Thoracic aorta (tissue), 2 donors: ENCODE measurements at places on chromosomes 2 and 18. TPM values are rescaled to one million over a fixed set of nuclear protein-coding genes. Genes with fewer than 3 reads are reported as not detected.

ALLC gene
- total RNA-seq, result not detected

CABYR gene
- total RNA-seq, result 1.8 TPM

PLEKHH2 gene
- total RNA-seq, result 23.3 TPM

IL1RL2 gene
- 1.3 TPM for total RNA-seq

IKZF2 gene
- 16.2 TPM for total RNA-seq

ALK gene
- total RNA-seq, result not detected

FTCDNL1 gene
- total RNA-seq, result not detected

CNGA3 gene
- total RNA-seq, result not detected

SLC38A11 gene
- total RNA-seq, result 0.85 TPM

OSBPL1A gene
- 53.7 TPM for total RNA-seq

CFC1 gene
- not detected for total RNA-seq

DLX1 gene
- total RNA-seq, result 0.92 TPM

GPR17 gene
- total RNA-seq, result not detected

CIDEA gene
- total RNA-seq, result not detected

SLC66A3 gene
- 53.6 TPM for total RNA-seq

ACVR2A gene
- total RNA-seq, result 23.0 TPM

LONRF2 gene
- total RNA-seq, result 7.0 TPM

CFAP53 gene
- total RNA-seq, result 0.35 TPM

TCF7L1 gene
- total RNA-seq, result 8.8 TPM

SLC19A3 gene
- total RNA-seq, result 4.9 TPM

GAL3ST2 gene
- 2.2 TPM for total RNA-seq

AP1S3 gene
- 0.95 TPM for total RNA-seq

MFSD2B gene
- 0.14 TPM for total RNA-seq

FEV gene
- total RNA-seq, result not detected

PROC gene
- total RNA-seq, result not detected

BMP10 gene
- total RNA-seq, result not detected

ZBTB7C gene
- 10.9 TPM for total RNA-seq

TCF23 gene
- total RNA-seq, result not detected

BOLL gene
- not detected for total RNA-seq
